H7 (cell line): ENCODE measurements at places on chromosomes 11 and 22.

GRCh38 chr11:121615501-121615900 lies 162.7 kb upstream of the SORL1-AS1 start:
- no peak for DNase-seq

DNA sequence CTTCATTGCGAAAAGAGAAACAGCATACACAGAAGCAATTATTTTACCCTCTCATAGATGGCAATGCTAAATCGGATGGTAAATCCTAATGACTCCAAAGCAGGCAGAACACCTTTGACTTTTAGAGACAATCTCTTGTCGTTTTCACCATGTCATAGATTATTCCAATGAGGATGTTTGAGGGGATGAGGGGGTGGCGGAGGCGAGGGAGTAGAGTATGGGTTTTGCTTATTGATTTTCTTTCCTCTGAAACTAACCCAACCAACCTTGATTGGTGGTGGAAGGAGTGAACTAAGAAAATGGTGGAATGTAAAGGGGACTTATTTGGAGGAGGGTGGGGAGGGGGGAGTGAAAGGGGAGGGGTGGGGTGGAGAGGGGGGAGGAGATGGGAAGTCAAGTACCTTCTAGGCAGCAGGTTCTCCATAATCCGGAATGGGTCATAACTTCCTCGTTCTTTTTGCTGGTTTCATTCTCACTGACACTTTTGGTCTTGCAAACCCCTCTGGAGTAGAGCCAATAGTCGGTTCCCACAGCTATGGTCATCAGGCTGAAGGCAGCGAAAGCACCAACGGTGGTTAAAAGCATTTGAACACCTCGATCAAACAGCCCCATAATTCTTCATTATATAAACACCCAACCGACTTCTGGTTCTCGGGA lies 1.5 kb downstream of the CACNG2 start:
- no peak for DNase-seq

- DNase-seq, result no peak
Observed at GRCh38 chr11:11167806-11168205, 185.2 kb downstream of the CSNK2A3 start.

DNA sequence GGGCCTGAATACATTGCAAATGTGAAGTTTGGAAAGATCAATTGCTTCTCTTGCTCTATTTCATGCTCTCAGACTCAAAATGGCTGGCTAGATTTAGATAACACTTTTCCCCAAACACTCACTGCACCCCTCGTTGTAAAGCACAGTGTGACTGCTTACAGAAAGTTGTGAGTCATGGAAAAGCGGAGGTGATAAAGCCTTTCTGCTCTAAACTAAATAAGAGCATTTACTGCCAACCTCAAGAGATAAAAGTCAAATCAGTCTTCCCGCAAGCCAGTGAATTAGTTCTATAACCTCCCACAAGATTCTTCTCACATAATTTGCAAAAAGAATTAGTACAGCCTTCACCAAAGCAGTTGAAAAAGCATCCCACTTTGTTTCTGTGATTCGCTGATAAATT lies 168.7 kb downstream of the WT1 start:
- no peak for DNase-seq

GRCh38 chr22:37896181-37896592 lies 9.9 kb upstream of the MICALL1 start:
- no peak for DNase-seq

- DNase-seq, result peak; percentile 16
Observed at GRCh38 chr11:86395061-86395551, 20.4 kb downstream of the CCDC81 start.

DNA sequence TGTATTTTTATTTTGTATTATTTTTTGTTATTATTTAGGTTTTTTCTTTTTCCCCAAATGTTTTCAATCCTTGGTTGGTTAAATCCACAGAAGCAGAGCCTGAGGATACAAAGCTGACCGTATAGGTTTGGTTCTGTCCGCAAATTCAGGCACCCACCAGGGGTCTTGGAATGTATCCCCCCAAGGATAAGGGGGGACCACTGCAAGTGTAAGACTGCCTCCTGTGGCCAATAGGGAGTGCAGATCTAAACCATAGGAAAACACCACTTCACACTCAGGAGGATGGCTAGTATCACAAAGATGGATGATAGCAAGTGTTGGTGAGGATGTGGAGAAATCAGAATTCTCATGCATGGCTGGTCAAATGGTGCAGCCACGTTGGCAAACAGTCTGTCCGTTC lies 20.0 kb downstream of the CPT1A start:
- DNase-seq, result peak; percentile 70

DNA sequence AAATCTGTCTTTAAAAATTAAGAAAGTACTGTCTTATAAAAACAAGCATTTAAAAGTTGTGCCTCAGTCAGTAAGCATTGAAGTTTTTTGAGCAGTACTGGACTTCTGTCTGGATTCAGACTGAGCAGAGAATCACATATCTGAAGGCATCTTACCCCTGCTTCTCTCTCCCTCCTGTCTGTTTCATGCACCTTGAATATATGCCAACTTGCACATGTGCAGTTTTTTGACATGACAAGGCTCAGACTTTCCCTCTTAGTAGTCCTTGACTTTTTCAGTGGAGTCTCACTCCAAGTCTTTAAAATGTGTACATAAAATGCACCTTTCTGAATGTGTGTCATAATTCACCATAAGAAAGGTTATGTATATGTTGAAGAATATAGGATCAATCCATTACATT lies 19.8 kb downstream of the SPECC1L start:
- no peak for DNase-seq

GRCh38 chr22:47357086-47357485 lies 594.6 kb downstream of the TBC1D22A start:
- DNase-seq, result no peak

- no peak for DNase-seq
Observed at GRCh38 chr11:76701294-76702040, 30.9 kb upstream of the LRRC32 start.

GRCh38 chr11:66858186-66858938 lies 1.5 kb downstream of the LRFN4 start:
- no peak for DNase-seq

GRCh38 chr22:44219101-44219870 lies 38.6 kb downstream of the PARVG start:
- peak; percentile 25 for DNase-seq

DNA sequence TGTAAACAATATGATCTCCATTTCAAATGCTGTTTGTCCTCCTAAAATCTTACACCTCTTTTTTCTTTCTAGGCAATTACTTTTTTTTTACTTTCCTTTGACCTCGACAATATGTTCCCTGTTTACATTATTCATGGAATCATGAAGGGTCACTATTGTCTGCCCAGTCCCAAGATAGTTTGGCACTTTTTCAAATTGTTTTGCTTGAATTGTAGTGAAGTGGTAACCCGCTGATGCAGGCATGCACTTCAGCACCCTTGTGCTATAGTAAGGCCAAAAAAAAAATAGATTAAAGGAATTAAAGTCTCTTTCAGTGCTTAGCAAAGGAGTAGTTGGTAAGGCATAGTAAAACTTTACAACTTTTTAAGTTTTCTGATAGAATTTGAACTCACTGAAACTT lies 90.9 kb downstream of the PAX6 start:
- no peak for DNase-seq

DNA sequence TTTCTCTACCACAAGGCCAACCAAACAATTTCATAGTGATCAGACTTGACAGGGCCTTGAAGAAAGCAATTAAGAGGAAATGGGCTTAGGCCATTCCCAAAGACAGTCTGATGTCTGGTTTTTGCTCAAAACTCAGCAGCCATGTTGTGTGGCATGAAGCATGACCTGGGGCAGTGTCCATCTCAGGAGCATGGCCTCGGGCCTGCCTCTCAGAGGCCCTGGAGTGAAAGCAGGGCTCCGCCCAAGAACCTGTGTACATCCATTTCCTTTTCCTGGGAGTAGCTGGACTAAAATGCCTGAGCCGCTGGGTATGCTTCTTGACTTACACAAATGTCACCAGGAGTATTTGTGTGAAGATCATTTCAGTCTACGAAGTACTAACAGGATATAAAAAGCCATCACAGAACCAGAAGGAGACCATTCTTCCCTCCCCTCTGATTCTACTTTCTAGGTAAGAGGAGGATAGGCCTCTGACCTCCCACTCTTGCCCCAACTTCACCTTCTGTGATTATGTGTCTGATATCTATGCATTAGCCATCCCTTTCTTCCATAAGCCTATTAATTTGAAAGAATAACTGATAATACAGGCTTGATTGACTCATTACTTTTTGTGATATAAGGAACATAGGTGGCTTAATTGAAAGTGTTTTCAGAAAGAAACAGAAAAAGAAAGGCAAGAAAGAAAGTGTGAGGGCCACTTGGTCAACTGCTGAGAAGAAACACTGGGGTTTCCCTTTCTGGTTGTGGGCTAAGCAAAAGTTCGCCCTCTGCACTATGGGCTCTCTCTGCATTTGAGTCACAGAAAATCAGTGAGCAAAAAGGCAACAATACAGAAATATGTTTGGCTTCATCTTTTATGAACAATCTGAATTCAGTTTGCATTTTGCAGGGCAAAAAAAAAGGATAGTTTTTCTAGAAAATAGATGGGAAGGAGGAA lies 188.6 kb upstream of the MTMR2 start:
- DNase-seq, result no peak

DNA sequence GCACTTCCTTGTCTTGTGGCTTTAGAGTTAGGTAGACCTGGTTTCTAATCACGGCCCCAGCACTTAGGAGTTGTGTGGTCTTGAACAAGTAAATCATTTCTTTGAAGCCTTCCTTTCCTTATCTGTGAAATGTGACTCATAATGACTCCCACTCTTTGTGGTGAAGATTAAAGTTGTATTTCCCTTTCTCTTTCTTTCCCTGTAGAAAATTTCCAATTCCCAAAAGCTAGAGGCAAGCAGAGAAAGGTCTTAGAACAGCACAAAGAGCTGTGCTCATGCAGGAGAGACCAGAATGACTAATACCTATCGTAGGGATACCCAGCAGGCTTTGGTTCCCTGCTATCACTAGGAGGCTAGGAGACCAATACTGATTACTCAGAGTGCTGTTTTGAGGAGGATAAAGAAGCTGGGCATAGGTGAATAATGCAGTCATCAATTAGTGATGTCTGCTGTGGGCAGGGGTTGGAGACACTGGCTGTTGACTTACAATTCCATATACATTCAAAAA lies 270.7 kb upstream of the SYN3 start:
- no peak for DNase-seq

GRCh38 chr22:36379593-36380361 lies 8.0 kb downstream of the MYH9 start:
- peak; percentile 58 for DNase-seq

DNA sequence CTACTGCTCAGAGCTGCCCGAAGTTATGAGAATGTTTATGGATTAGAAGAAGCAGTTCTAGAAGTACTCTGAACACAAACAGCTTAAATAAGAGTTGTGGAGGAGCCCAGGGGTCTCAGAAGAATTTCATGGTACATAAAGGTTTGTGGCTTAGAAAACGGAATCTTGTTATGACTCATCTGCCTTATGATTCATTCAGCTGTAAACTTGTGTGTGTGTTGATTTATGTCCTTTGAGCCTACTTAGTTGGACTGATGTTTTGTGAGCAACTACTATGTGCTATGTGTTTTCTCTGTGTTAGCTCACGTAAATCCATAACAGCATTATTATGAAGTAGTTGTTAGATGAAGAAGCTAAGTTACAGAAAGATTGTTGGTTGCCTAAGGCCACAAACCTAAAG lies 203.7 kb downstream of the PGR start:
- DNase-seq, result no peak

- DNase-seq, result peak; percentile 72
Observed at GRCh38 chr22:19105867-19106802, 16.1 kb downstream of the DGCR2 start.

GRCh38 chr11:27218421-27219038 lies 144.5 kb downstream of the CCDC34 start:
- no peak for DNase-seq

DNA sequence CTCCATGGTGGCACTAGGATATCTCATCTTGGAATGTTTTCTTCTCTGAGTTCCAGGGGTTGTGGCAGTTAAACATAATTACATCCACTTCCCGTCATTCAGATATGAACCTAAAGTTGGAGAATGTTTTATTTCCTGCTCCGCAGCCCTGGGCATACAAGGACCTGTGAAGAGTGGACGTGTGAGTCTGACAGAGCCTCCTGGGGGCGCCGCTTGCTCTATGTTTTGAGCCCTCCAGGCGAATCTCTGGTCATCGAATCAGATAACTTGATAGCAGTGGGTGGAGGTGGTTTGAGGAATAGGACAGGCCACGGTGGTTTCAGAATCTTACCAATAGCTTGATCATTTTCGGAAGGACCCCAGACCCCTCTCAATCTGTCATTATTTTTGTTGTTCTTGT lies 174.2 kb downstream of the NTM start:
- peak; percentile 43 for DNase-seq

DNA sequence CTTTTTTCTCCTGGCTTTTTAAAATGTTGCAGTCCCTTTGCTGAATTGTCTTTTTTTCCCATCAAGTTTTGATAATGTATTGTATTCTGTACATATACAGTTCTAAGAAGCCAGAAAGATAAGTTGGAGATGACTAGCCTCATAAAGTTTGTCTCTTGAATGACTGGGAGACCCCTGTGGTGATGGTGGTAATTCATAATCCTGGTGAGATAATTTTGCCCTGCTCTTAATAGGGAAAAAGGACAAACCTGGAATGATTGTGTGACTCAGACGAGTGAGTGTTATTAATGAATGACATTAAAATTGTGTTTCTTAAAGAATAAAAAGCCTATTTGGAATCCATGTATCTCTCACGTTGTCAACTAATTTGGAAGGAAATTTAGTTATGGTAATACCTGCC lies 1.2 kb downstream of the HIKESHI start:
- no peak for DNase-seq

GRCh38 chr22:45538281-45538680 lies 35.6 kb downstream of the FBLN1 start:
- DNase-seq, result no peak

- DNase-seq, result no peak
Observed at GRCh38 chr11:85835729-85836128, 19.5 kb upstream of the CCDC83 start.

GRCh38 chr22:41915786-41916493 lies 1.1 kb upstream of the SHISA8 start:
- peak; percentile 55 for DNase-seq

DNA sequence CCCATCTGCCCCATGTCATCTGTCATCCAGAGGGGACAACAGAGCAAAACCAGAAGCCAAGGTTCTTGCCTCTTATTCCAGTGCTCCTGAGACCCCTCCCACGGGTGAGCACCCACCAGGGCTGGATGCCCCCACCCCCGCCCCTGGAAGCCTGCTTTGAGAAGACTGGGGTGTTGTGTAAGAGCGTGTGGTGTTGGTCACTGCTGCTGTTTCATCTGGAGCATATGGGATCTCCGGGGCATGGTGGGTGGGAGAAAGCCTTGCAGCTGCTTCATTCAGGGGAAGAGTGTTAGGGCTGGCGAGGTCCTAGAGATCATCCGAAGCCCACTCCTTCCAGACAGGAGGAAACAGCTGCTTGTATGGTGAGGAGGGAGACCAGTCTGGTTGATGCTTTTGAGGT lies 54.1 kb downstream of the CHRDL2 start:
- no peak for DNase-seq
